ENCODE measurements at places on chromosomes 16 and 17.

GRCh38 chr16:4399001-4399730, 17.2 kb downstream of the CORO7 start:
- DNase-seq: no peak

DNA sequence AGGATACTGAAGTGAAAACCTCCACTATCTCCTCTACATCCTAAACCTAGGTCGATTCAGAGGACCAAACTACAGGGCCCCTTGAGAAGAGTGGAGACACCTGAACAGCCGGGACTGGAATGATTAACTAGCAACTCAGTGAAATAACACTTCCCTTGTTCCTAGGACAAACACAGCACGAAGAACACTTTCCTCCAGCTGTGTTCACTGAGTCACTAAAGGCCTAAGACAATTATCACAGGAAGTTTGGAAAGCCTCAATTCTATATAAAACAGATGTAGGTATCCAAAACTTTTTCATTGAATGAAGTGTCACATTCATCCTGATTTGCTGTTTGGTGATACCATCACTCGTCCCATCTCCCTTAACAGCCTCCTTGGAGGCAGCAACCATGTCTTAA, 15.5 kb upstream of the CUEDC1 start:
- DNase-seq: peak; percentile 75

GRCh38 chr17:7351665-7352502, at the start of gene KCTD11:
TSS of gene KCTD11 (plus strand) at chr17:7352162.
- DNase-seq: no peak

GRCh38 chr16:57273826-57274225, 10.6 kb downstream of the PLLP start:
- no peak for DNase-seq
